ENCODE measurements at places on chromosomes 4 and X. TPM values are rescaled to one million over a fixed set of nuclear protein-coding genes. Genes with fewer than 3 reads are reported as not detected.

DNA sequence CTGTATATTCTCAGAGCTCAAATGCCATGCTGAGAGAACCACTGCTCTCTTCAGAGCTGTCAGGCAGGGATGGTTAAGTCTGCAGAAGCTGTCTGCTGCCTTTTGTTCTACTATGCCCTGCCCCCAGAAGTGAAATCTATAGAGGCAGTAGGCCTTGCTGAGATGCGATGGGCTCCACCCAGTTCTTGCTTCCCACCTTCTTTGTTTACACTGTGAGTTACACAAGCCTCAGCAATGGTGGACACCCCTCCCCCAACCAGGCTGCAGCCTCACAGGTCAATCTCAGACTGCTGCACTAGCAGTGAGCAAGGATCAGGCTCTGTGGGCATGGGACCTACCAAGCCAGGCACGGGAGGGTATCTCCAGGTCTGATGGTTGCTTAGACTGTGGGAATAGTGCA, 271.6 kb downstream of the CENPC start:
- no peak for DNase-seq

DNA sequence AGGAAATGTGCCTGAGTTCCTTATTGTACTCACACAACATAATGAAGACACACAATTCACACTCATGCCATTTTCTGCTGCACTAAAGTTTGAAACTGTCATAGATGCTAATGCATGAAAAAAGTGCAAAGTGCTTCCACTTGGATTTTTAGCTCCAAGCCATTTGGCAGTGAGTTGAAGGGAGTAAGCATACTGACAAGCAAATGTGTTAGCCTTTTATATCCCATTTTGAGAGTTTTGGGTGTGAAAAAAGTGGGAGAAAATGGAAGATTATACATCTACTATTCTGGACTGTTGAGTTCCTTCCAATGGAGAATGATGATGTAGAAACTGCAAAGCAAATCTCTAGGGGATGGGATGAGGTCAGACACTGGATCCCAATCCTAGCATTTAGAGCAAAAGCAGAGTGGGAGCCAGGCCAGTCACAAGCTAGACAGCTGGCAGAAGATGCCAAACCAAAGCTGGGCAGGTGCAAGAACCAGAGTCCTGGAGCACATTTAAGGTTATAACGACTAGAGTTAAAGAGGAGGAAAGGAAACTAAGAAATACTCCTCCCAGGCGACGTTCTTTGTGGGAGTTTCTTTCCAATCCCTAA, 216.8 kb downstream of the FBXO8 start:
- DNase-seq: no peak

DNA sequence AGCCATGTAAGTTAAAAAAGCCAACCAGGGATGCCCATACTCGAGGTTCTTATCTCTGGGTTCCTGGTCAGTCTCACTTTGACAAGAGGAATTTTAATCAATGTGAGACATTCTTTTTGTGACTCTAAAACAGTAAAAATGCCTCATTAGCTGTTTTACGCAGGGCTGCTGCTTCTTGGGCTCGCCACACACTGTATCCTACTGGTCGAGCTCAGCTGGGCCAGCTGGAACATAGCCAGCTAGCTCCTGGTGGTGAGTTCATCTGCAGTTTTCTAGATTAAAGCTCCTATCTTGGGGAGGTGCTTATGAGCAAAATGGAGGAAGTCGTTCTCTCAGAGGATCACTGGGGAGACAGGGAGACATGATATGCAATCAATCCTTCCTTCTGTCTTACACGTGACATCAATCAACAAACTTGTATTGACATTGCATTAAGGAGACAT, 55.9 kb upstream of the LEF1 start:
- no peak for DNase-seq

GRCh38 chr4:88730811-88731210, 33.2 kb upstream of the NAP1L5 start:
- no peak for DNase-seq

Gene CXorf58
- not detected for total RNA-seq

- DNase-seq: no peak
Measured at GRCh38 chr4:24933684-24934275, 20.9 kb upstream of the CCDC149 start.

DNA sequence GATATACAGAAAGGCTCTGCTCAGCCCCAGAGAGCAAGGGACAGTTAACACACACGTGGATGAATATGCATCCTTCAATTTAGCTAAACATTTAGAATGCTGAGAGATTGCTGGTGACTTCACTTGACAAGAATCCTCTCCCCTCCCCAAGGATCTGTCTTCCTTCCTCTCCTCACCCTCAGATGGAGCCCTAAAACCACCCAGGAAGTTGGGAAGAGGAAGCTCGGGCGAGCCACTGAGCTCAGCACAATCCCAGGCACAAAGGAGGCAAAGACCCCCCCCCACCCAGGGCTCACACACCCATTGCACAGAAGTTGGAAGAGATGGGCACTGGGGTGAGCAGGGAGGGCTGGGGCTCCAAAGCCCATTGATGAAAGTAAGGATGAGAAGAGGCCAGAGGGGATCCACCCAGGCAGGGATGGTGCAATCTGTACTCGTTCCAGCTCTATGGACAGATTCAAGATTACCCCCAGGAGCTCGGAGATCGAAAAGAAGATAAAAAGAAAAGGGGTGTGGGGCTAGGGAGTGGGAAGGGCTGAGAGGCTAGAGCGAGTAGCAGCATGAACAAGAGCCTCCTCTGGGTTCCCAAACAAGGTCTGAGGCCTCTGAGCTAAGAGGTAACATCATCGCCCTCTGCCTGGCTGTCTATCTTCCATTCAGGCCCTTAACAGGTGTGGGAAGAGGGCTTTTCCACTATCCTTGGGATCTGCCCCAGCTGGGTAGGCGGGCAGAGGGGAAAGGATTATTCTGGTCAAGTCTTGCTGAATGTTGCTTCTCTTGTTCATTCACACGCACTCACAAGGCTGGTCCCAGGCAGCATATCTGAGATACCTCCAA, 1.2 kb downstream of the TFE3 start:
- DNase-seq: no peak

- no peak for DNase-seq
Measured at GRCh38 chr4:81723019-81723884, 251.5 kb upstream of the RASGEF1B start.

- no peak for DNase-seq
Measured at GRCh38 chr4:93433840-93434239, 394.7 kb upstream of the ATOH1 start.

- no peak for DNase-seq
Measured at GRCh38 chr4:6011686-6012085, 6.5 kb downstream of the C4orf50 start.

Gene POU3F4
- not detected for total RNA-seq
